Activated naive CD8-positive, alpha-beta T cell treated with anti-CD3 and anti-CD28 coated beads for 36 hours (primary cell): ENCODE measurements at places on chromosomes 12 and 14. TPM values are rescaled to one million over a fixed set of nuclear protein-coding genes. Genes with fewer than 3 reads are reported as not detected.

Gene TMEM253
- total RNA-seq: not detected

Gene PEBP1
- total RNA-seq: 147 TPM

Gene HAL
- 0.56 TPM for total RNA-seq

DNA sequence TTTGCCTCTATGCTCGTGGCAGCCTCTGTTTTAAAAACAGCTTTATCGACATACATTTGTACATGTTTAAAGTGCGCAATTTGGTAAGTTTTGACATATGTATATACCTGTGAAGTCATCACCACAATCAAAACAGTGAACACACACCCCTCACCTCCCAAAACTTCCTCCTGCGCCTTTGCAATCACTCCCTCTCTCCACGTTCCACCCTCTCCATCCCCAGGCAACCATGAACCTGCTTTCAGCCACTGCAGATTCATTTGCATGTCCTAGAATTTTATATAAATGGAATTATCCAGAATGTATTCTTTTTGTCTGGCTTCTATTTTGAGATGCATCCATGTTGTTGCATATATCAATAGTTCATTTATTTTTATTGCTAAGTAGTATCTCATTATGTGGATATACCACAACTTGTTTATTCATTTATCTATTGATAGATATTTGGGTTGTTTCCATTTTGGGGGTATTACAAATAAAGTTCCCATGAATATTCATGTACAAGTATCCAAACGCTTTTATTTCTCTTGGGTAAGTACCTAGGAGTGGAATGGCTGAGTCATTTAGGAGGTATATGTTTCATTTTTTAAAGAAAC is 15.5 kb upstream of the CHGA start:
- no peak overlapping the region for H3K4me3 ChIP-seq
- peaks cover 11% of the 10 kb centered on the region for H3K27me3 ChIP-seq
- H3K4me1 ChIP-seq: peaks cover 14% of the 10 kb centered on the region
- no peak overlapping the region for H3K27ac ChIP-seq

DNA sequence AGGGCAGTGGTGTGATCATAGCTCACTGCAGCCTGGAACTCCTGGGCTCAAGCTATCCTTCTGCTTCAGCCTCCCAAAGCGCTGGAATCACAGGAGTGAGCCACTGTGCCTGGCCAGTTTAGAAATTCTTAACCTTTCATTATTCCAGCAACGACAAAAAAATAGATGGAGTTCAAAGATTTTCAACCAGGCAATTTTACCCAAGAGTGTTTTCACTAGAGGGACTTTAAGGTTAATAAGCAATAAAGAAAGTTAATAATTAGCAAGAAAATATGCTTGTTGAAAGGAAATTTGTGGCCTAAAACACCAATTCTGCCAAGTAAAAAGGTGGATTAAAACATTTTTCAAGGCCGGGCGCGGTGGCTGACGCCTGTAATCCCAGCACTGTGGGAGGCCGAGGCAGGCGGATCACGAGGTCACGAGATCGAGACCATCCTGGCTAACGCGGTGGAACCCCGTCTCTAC is 14.8 kb downstream of the CDKL1 start:
- H3K27ac ChIP-seq: no peak overlapping the region
- no peaks in the 10 kb centered on the region for H3K27me3 ChIP-seq
- DNase-seq: no peak
- H3K4me1 ChIP-seq: no peaks in the 10 kb centered on the region

- no peak for DNase-seq
- H3K27me3 ChIP-seq: no peaks in the 10 kb centered on the region
- H3K27ac ChIP-seq: no peak overlapping the region
- H3K4me1 ChIP-seq: peaks cover 17% of the 10 kb centered on the region
Observed at GRCh38 chr14:20278414-20278813, 27.3 kb downstream of the TTC5 start.
